Pancreas (tissue), 10 donors: ENCODE measurements at places on chromosomes 6 and 20.
A peak's percentile ranks its signal among the peaks of the same experiment; 100 is the strongest.

DNA sequence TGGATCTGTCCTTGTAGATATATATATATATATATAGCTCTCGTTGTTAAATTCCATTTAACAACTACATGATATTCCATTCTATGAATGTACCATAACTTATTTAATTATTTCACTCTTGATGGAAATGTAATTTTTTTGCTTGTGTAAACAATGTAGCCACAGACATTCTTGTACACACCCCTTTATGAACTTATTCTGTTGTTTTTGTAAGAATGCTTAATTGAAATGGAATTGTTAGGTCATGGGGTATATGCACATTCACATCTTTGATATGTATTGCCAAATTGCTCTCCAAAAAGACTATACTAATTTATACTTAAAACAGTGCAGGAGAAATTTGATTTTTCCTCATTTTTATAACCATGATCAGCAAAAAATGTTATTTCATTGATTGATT is 67.2 kb downstream of the MAP3K4 start:
- DNase-seq: no peak

- no peak for DNase-seq
Observed at GRCh38 chr6:15675536-15676220, 12.8 kb upstream of the DTNBP1 start.

GRCh38 chr6:51793393-51793792 is 294.0 kb downstream of the PKHD1 start:
- no peak for DNase-seq

DNA sequence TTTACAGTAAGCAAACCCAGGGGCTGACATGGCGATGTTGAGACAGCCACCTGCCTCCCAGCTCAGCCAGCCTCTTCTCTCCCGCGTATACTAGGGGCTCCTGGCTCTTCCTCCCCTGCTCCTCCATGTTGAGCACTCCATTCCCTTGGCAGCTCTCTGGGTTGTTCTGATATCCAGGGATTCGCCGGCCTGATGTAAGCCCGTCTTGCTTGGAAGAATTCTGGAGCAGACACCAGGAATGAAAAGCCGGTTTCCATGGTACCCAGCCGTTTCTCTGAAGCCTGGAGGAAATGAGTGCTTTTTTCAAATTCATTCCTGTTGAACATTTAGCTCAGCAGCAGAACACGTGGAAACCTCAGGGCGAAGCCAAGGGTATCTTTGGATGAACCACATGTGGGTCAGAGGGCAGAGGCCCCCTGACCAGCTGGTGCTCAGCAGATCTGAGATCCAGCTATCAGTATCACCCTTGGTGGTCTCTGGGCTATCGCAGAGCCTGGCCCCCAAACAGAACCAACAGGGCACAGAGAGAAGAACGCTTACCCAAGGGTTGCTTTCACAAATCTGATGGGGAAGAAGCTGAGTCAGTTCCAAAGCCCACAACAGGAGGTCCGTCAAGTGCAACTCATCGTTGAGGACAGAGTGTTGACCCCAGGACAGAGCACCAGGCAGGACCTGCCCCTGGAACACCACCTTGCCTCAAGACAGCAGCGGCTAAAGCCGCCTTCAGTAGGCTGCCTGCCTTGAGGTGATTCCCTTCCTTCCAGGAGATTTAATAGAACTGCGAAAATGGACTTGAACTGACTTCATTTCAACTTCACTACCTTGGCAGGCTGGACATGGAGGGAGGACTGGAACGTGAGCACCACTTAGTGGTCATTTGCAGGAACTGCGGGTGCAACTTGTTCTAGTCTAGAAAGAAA is 96.1 kb upstream of the RIN2 start:
- peak; percentile 68 for DNase-seq

DNA sequence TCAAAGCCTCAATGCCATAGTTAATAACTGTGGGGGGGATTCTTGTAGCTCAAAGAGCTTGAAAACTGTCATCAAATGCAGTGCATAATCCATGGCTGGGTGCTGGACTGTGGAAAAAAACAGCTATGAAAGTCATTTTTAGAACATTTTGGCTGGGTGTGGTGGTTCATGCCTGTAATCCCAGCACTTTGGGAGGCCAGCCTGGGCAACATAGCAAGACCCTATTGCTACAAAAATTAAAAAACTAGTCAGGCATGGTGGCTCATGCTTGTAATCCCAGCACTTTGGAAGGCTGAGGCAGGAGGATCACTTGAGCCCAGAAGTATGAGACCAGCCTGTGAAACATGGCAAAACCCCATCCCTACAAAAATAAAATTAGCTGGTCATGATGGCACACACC is 12.2 kb downstream of the TCFL5 start:
- DNase-seq: no peak

DNA sequence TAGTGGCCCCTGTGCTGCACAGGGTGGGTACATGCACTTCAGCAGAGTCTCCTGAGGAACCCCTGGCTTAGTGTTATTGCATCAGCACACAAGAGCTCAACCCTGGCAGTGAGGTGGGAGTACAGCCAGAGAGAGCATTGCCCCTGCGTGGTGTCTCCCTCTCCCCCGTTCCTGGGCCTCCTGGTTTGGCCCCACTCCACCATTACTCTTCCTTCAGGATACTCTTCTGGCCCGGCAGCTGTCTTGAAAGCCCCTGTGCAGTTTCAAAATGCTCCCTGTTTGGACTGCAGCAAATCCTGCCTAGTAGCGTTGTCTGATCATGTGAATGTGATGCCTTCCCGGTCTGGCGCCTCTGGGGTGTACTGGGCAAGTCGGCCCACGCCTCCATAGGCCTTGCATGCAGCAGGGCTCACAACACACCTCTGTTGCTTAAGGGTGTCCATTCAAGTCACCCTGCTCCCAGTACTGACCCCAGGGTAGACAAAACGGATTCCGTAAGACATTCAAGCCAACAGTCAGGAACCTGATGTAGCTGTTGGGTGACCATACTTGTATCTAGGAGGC is 32.1 kb downstream of the TXNDC5 start:
- no peak for DNase-seq

- peak; percentile 56 for DNase-seq
Observed at GRCh38 chr20:19945732-19946670, 71.2 kb upstream of the NAA20 start.

DNA sequence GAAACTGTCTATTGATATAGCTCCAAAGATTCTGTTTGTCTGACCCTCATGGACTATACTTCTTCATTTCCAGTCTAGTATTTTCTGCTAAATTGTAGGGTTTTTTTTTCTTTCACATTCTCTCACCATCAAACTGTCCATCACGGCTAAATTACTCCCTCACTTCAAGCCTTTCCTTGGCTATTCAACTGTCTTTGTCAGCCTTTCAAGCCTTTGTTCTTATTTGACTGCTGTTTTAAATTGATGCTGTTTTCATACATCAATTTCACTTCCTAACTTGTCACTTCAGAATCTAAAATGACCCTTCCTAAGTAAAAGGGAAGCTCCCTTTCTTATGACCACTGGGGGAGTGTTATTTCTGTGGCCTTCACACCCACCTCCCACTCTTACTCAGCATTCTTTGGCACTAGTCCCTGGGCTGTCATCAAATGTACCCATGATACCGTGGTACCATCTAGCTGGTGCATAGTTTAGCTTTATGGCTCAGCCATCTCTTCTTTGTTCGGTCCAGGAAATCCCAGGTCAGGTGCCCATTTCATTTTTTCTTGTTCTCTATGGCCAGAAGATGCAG is 8.6 kb downstream of the GJA1 start:
- DNase-seq: no peak

GRCh38 chr6:49336514-49337131 is 126.4 kb downstream of the MMUT start:
- DNase-seq: peak; percentile 17

DNA sequence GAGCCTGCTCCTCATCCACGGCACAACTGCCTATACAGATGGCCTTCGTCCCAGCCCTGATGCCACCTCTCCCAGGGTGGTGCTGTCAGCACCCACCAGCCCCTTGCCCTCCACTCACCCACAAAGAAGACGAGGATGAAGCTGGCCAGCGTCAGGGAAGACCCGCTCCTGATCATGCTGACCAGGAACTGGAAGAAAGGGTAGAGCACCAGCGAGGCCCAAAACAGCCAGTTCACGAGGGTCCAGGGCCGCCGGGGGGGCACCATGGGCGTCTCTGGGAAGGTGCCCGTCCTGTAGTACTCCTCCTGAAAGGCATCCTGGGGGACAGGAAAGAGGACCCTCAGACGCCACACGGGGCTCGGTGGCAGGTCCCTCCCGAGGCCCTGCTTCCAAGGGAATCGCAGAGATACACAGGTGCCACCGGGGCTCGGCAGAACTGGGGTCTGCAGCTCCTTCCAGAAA is 134.5 kb downstream of the AGPAT4 start:
- no peak for DNase-seq

GRCh38 chr6:80594461-80594860 is 488.0 kb downstream of the BCKDHB start:
- no peak for DNase-seq

- DNase-seq: no peak
Observed at GRCh38 chr6:15968519-15968918, 160.4 kb upstream of the MYLIP start.

GRCh38 chr20:35992713-35993335 is 24.4 kb downstream of the CNBD2 start:
- no peak for DNase-seq

DNA sequence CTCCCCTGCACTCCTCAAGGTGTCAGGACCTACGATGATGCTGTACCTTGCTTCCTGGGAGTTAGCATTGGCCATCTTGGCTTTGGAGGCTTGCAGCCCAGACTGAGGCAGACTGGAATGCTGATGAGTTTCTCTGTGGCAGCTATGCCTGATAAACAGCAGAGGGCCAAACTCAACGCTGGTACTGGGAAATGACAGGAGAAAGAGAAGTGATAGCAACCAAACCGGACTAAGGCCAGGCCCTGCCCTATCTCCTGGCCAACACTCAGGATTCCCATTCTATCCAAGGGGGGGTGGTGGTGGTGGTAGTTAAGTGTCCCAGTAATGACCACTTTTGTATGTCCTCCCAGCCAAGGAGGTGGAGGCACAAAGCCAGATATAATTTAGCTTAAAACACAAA is 90.0 kb upstream of the DTNBP1 start:
- DNase-seq: no peak

GRCh38 chr6:14275493-14275851 is 157.9 kb downstream of the CD83 start:
- no peak for DNase-seq

DNA sequence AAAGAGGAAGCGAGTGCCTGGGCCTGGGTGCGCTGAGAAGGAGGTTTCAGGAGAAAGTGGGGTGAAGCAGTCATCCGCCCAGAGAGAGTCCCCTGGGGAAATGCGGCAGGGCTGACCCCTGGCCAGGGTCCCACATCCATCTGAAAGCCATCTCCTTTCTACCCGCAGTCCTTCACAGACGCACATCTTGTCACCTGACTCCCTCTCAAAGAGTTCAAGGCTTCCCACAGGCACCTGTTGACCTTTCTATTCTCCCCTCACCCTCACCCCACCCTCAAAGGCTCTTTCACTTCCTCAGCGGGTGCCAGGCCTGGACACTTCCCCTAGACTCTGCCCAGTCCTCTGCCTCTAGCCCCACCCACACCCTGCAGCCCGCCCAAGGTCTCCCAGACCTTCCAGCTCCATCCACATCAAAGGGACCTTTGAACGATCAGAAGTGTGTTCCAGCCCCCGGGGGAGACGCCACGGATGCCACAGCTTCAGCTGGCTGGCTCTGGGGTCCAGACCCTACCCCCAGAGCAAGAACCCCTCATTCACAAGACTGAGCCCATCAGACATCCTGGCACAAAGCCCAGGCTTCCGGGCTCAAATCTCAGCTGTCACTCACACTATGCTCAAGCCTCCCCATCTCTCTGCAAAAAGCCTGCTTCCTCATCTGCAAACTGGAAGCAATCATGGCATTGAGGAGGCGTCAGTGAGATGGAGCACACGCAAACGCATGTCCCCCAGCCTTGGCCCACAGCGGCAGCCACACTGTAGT is 2.1 kb downstream of the CTSZ start:
- no peak for DNase-seq

- no peak for DNase-seq
Observed at GRCh38 chr6:143839196-143839595, 3.9 kb upstream of the LTV1 start.

DNA sequence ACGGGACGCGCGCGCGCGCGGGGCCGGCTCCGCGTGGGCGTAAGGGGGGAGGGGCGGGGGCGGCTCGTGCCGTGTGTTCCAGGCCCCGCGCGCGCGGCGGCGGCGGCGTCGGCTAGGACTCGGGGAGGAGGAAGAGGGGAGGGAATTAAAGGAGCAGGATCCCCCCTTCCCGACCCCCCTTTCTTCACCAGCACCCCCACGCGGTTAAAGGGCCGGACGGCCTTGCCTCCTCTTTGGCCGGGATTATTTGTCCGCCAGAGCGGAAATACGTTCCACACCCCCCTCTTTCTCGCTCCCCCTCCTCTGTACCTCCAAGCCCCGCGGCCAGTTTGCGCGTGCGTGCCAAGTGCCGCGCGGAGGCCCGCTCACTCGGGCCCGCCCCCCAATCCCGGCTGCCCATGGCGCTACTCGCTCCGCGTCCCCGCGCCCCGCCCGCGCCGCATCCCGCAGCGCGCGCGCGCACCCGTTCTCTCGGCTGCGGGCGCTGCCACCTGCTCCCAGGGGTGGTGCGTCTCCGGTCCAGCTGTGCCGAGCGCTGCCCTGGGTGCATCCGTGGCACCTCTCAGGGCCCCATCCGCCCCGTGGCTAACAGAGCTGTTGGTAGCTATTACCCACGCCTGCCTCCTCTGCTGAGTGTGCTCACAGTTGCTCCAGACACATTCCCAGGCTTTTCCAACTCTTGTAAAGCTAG is at the start of gene ZBTB12:
TSS of gene ZBTB12 (minus strand) at position 134 of the 691 bp plus-strand sequence. CDS start 781 bp downstream, outside the sequence.
- peak; percentile 94 for DNase-seq

DNA sequence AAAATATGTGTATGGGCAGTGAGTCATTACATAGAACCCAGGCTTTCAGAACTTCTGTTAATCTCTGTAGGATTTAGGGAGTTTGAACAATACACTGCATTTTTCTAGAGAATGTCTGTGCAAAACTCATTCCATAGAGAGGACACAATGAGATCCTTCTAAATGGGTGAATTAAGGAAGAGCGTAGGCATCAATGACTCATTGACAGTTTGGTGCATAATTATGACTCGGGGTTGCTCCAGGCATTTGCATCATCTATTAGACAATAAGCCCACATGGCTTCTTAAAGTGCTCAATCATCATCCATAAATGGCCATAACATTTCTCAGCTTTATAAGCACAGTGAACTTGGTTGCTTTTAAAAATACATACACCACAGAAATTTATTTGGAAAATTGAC is 625.5 kb downstream of the CDH26 start:
- DNase-seq: no peak

DNA sequence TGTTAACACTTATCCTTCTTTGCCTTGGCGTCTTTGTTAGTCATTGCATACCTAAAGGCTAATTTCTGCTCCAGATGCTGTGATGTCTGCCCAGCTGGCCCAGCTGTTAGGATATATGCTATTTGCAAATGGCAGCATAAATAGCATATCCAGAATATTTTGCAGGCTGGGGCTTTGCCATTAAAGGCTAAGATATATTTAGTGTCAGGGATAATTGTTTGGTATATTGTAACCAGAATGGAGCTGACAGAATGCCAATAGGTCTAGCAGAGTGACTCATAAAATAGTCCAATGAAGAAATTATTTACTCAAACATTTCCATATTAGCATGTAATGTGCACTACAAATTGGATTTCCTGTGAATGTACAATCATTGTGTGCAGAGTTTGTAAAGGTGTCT is 584.1 kb upstream of the FLRT3 start:
- no peak for DNase-seq
